Heart right ventricle (tissue), 16 donors: ENCODE measurements at places on chromosomes 1 and 21.

GRCh38 chr1:26706315-26706714 is 10.5 kb downstream of the ARID1A start:
- peaks cover 89% of the 10 kb centered on the region for H3K4me1 ChIP-seq
- no peak overlapping the region for H3K4me3 ChIP-seq
- H3K27me3 ChIP-seq = no peaks in the 10 kb centered on the region
- no peak for DNase-seq
- no peaks in the 10 kb centered on the region for H3K36me3 ChIP-seq

- no peaks in the 10 kb centered on the region for H3K4me1 ChIP-seq
- H3K27ac ChIP-seq = no peak overlapping the region
- no peak overlapping the region for H3K4me3 ChIP-seq
- no peaks in the 10 kb centered on the region for H3K27me3 ChIP-seq
These were observed 21.3 kb downstream of the ST6GALNAC3 start for GRCh38 chr1:76095802-76096201.

DNA sequence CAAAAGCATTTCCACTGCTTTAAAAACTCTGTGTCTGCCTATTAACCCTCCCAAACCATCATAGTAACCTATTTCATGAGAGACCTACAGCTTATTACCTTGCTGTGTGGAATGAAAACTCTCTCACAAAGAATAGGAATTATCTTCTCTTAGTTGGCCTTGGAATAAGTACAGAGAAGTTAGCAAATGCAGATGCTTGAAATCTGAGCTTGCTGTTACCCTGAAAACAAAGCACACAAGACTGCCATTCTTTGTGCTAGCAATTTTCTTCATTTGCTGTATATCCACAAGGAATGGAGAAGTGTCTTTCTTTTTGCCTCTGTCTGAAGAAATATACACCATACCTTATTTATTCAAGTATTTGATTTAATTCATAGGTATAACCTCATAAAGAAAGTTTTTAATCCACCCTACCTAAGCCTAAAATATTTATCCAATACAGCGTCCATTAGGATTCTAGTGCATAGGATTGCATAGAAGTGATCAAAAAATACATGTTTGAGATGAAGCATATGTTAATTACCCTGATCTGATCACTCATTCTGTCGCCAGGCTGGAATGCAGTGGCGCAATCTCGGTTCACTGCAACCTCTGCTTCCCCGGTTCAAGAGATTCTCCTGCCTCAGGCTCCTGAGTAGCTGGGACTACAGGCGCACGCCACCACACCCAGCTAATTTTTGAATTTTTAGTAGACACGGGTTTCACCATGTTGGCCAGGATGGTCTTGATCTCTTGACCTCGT is 451.1 kb downstream of the LTN1 start:
- H3K36me3 ChIP-seq = no peaks in the 10 kb centered on the region
- H3K27me3 ChIP-seq = no peaks in the 10 kb centered on the region
- no peaks in the 10 kb centered on the region for H3K4me1 ChIP-seq

GRCh38 chr1:57597036-57597435 is 173.2 kb upstream of the DAB1 start:
- H3K27me3 ChIP-seq = no peaks in the 10 kb centered on the region
- DNase-seq = no peak
- H3K27ac ChIP-seq = no peak overlapping the region
- H3K36me3 ChIP-seq = no peaks in the 10 kb centered on the region
- peaks cover 8% of the 10 kb centered on the region for H3K4me1 ChIP-seq

GRCh38 chr1:14541348-14541747 is 57.1 kb upstream of the KAZN start:
- no peak for DNase-seq
- H3K4me3 ChIP-seq = no peak overlapping the region
- no peaks in the 10 kb centered on the region for H3K4me1 ChIP-seq
- no peaks in the 10 kb centered on the region for H3K27me3 ChIP-seq
- H3K27ac ChIP-seq = no peak overlapping the region

GRCh38 chr1:51497340-51497739 is 21.7 kb downstream of the EPS15 start:
- no peaks in the 10 kb centered on the region for H3K36me3 ChIP-seq
- DNase-seq = no peak

DNA sequence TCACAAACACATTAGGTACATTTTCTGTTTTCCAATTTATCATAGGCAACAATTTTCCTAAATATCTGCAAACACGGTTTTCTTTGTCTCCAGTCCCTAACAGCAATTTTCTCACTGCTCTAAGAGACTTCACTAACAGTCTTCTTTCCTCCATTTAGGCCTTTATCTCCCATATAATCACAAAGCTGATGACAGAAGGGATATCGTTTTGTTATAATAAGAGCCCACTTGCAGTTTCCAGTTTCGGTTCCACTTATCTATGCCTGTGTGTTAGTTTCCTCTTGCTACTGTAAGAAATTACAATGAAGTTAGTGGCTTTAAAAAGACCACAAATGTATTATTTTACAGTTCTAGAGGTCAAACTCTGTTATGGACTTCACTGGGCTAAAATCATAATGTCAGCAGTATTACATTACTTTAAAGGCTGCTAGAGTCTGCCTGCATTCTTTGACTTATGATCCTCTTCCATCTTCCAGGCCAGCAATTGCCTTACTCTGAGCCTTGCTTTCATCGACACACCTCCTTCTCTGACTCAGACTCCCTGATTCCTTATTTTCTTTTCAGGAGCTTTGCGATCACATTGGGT is 549.3 kb downstream of the NCAM2 start:
- no peak overlapping the region for H3K4me3 ChIP-seq
- DNase-seq = no peak
- H3K27me3 ChIP-seq = no peaks in the 10 kb centered on the region
- no peaks in the 10 kb centered on the region for H3K36me3 ChIP-seq

GRCh38 chr1:13943055-13943454 is 243.1 kb downstream of the PRDM2 start:
- no peak overlapping the region for H3K27ac ChIP-seq
- no peak overlapping the region for H3K4me3 ChIP-seq
- H3K36me3 ChIP-seq = no peaks in the 10 kb centered on the region

- H3K27ac ChIP-seq = no peak overlapping the region
- H3K4me3 ChIP-seq = no peak overlapping the region
- no peak for DNase-seq
- H3K36me3 ChIP-seq = peaks cover 40% of the 10 kb centered on the region
These were observed 15.1 kb downstream of the ERRFI1 start for GRCh38 chr1:8011016-8011415.
